ENCODE measurements at places on chromosomes 5 and 9.

- no peak for DNase-seq
Observed at GRCh38 chr9:87883274-87883673, 597 bp downstream of the SPATA31E1 start.

GRCh38 chr5:178113841-178114324 is 551 bp downstream of the N4BP3 start:
- no peak for DNase-seq

GRCh38 chr9:85451680-85452079 is 290.1 kb downstream of the AGTPBP1 start:
- DNase-seq = peak; percentile 51

- DNase-seq = no peak
Observed at GRCh38 chr5:120706877-120707276, 242.8 kb downstream of the PRR16 start.

GRCh38 chr5:14208071-14209021 is 65.2 kb downstream of the TRIO start:
- DNase-seq = no peak

DNA sequence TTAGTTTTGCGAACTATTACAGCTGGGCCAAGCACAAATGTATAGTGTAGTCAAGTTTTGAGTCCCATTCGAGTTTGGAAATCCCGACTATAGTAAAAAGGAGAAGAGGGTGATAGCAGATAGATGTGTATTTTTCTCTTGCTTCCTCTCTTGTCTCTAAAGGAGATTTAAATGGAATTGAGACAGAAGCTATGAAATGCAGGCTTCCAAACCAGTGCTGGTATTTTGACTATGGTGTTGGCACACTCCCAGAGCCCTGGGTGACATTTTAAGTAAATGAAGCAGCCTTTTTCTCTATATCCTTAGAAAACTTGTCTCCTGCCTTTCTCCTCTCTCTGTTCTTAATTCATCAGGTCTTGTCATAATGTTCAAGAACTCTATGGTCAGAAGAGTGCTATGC is 17.7 kb upstream of the AUH start:
- DNase-seq = no peak

DNA sequence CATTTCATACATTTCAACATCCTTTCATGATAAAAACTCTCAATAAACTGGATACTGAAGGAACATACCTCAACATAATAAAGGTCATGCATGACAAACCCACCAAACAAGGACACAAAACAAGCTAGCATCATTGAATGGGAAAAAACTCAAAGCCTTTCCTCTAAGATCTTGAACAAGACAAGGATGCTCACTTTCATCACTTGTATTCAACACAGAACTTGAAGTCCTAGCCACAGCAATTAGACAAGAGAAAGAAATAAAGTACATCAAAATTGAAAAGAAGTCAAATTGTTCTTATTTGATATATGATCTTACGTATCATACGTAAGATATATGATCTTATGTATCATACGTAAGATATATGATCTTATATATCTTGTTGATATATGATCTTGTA is 5.3 kb downstream of the MRPL50 start:
- DNase-seq = no peak

DNA sequence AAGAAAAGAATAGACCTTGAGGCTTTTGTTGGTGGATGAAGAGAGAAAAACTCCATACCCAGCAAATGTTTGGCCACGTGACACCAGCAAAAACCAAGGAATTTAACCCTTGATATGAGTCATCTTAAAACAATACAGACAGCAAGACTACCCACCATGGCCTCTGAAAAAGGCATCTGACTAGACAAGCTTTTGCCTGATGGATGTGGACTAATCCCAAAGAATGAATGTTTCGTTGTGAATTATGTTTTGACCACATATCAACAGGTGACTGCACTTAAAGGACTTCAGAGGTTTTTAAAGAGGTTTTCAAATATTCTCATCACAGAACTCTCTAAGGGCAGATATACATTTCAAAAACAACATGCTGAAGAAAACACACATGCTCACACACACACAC is 33.0 kb upstream of the SLC1A3 start:
- no peak for DNase-seq

GRCh38 chr9:87610200-87611155 is 112.8 kb downstream of the DAPK1 start:
- no peak for DNase-seq

DNA sequence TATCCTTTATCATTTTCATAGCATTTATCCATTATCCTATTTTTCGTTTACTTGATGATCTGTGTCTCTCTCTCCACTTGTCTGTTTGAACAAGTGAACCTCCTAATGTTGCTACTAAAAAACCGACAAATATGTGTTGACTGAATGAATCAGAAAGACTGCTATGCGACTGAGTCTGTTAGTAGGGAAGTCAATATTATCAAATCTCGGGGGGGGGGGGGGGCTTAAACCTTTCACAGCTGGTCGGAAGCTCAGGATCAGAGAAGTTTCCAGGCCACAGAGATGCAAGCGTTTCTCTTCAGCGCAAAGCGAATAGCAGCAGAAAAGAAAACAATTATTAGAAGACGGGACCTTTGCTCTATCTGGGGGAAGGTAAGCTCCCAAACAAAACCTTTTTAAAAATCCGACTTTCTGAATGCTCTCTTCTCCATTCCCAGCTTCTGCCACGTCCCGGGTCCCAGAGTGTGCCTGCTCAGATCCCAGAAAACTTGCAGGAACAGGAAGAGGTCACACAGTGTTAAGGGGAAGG is 412 bp downstream of the RIOK2 start:
- peak; percentile 68 for DNase-seq

- no peak for DNase-seq
Observed at GRCh38 chr5:110940136-110940535, 131.4 kb upstream of the TSLP start.

DNA sequence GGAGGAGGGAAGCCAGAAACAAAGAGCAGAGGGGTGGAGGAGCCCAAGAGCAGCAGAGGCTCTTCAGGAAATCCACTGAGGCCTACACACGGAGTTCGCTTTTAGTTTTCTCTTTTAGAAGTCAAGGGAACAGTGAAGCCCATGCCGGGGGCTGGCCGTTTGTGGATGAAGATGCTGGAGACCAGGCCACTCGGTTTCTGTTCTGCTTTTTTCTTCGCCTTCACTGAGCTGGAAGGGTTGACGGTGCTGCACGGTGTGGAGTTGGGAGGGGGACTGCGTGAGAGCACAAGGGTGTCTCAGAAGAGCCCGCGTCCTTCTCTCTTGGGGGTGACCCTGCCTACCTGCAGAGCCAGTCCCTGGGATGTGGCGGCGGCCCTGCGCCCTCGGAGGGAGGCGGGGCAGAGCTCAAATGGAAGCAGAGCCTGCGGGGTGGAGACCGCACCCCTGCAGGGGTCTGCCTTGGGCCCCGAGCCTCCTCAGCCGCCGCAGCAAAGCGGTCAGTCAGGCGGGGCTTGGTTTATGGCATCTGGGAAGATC is 68.5 kb upstream of the CACNA1B start:
- peak; percentile 42 for DNase-seq

- no peak for DNase-seq
Observed at GRCh38 chr5:10631316-10631996, 67.6 kb downstream of the ANKRD33B start.

- no peak for DNase-seq
Observed at GRCh38 chr9:14021871-14022525, 291.9 kb downstream of the NFIB start.

DNA sequence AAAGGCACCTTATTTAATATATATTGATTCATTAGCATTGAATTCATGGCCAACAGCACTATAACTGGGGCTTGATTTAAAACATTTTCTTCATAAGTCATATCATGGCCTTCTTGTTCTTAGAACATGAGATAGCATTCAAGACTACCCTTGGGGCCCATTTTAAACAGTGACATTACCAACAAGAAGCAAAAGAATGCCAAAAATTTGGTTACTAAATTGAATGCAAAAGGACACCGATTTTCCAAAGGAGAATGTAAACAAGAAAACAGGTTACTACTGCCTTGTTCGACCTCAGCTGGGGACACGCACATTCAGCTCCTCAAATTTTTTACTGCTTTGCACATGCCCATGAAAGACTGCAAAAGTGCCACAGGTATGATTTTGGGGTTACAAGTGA is 219.4 kb upstream of the TLE4 start:
- no peak for DNase-seq

DNA sequence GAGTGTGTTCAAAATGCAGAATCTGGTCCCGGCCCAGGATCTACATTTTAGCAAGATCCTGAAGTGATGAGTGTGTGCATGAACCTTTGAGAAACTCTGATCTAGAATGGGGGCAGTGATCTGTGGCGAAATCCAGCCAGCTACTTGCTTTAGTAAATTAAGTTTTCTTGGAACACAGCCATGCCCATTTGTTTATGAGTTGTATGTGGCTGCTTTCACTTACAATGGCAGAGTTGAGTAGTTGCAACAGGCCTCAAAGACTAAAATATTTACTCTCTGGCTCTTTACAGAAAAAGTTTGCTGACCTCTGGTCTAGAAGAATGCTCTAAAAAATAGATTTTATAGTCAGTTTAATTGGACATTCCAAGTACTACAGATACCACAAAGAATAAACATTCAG is 588.3 kb downstream of the BNC2 start:
- DNase-seq = no peak

DNA sequence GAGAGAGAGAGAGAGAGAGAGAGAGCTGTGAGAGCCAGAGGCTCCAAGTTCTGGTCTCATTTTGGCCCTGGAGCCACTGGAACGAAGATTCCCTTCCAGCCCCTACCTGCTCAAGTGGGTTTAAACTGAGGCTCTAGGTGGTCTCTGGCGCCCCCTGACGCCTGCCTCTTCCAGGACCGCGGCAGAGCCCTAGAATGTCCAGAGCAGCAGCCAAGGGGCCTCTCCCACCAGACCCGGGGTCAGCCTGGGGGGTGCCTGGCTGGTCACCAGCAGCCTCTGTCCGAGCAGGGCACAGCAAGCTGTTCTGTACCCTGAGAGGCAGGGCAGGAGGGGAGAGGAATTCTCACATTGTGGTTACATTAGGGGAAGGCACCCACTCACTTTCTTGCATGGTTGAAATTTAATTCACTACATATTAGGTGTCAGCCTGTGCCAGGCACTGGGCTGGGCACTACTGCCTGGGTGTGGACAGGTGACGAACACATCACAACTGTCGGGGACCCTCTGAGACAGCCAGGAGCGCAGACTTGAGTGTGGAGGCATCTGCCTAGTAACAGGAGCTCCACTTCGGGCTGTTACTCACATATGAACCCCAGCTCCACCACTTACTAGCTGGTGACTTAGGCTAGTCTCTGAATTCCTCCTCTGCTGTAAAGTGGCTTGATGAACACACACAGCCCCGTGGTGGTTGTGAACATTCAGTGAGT is 44.5 kb downstream of the AMBP start:
- peak; percentile 60 for DNase-seq

DNA sequence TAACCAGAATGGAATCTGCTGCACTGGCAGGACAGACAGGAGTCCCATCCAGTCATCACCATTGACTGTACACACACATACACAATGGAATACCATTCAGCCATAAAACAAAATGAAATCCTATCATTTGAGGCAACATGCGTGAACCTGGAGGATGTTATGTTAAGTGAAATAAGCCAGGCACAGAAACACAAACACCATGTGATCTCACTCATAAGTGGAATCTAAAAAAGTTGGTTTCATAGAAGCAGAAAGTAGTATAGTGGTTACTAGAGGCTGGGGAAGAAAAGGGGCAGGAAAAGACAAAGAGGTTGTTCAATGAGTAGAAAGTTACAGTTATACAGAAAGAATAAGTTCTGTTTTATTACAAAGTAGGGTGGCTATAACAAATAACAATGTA is 884.0 kb upstream of the ACO1 start:
- no peak for DNase-seq

- DNase-seq = no peak
Observed at GRCh38 chr5:131377785-131378325, 114.0 kb downstream of the CDC42SE2 start.

DNA sequence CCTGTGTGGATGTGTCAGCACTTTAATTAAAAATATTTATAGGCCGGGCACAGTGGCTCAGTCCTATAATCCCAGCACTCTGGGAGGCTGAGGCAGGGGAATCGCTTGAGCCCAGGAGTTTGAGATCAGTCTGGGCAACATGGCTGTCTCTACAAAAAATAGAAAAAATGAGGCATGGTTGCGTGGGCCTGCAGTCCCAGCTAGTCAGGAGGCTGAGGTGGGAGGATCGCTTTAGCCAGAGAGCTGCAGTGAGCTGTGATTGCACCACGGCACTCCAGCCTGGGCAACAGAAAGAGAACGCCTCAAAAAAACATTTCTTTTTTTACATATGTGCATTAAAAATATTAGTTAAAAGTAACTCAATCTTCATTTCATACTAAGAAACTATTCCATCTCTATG is 6.2 kb downstream of the TBC1D9B start:
- no peak for DNase-seq

DNA sequence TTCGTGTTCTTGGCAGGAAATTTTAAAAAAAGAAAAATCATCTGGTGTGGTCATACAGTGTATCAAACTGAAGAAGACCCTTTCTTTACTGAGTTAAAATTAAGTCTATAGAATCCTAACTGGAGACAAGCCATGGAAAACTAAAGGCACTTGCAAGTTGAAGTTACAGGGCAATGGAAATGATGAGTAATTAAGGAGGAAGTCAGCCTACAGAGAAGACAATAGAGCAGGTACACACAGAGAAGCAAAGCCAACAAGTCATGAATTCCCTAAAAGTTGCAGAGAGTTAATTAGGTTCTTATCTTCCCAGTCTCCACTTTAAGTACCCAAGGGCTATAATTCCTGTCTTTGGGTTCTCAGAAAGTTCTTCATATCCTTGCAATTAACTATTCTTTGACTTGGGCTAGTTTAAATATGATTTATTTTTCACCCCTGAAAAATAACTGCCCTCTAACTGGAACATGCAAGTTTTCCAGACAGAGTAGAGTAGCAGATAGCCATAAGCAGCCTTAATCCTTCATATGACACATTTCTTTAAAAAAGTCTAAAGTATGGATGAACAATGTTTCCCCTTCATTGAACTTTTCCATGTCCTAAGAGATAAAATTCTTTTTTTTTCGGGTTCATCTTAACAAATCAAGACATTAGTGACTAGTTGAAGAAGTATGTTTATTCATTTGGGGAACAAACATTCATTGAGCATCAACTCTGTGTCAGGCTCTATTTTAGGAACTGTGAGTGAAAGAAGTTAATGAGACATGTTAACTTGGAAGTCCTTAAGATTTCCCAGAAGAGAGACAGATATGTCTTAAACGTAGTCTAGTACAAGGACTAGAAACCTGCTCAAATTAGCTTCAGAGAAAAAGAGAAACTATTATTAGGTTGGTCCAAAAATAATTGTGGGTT is 5.2 kb upstream of the ITGA2 start:
- no peak for DNase-seq

DNA sequence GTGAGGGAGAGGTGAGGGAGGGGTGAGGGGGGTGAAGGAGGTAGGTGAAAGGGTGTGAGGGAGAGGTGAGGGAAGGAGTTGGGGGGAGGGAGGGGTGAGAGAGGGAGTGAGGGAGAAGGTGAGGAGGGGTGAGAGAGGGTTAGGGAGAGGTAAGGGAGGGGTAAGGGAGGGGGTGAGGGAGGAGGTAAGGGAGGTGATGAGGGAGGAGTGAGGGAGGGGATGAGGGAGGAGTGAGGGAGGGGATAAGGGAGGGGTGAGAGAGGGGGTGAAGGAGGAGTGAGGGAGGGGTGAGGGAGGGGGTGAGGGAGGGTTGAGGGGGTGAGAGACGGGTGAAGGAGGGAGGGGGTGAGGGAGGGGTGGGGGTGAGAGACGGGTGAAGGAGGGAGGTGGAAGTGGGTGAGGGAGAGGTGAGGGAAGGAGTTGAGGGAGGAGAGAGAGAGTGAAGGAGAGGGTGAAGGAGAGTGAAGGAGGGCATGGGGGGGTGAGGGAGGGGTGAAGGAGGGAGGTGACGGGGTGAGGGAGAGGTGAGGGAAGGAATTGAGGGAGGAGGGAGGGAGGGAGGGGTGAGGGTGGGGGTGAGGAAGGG is 18.5 kb downstream of the NINJ1 start:
- DNase-seq = no peak

GRCh38 chr5:126020770-126021169 is 402.4 kb upstream of the GRAMD2B start:
- no peak for DNase-seq

Measured in Karpas-422 (cell line).